ENCODE measurements at places on chromosomes 5 and 9.

- no peak for DNase-seq
Observed at GRCh38 chr5:93723005-93723404, 18.4 kb downstream of the POU5F2 start.

- DNase-seq: no peak
Observed at GRCh38 chr5:125550274-125550673, 803.8 kb upstream of the ZNF608 start.

- no peak for DNase-seq
Observed at GRCh38 chr5:52844885-52845284, 57.2 kb downstream of the ITGA1 start.

DNA sequence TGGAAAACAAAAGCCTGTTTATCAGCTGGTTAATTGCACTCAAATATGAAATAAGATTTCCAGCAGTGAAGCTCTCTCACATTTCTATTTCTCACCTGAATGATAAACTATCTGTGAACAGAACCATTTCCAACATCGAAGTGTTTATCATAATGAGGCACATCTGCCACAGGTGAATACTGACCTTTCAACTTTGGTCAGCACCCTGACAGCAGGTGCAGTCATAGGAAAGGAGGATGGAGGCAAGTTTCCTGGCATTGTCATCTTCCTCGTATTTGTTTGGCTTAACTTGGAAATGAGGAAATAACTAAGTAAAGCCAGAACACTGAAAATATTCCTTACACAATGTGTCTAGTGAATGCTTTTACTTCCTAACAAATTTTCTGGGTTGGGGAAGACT is 716.4 kb downstream of the NR2F1-AS1 start:
- DNase-seq: no peak

DNA sequence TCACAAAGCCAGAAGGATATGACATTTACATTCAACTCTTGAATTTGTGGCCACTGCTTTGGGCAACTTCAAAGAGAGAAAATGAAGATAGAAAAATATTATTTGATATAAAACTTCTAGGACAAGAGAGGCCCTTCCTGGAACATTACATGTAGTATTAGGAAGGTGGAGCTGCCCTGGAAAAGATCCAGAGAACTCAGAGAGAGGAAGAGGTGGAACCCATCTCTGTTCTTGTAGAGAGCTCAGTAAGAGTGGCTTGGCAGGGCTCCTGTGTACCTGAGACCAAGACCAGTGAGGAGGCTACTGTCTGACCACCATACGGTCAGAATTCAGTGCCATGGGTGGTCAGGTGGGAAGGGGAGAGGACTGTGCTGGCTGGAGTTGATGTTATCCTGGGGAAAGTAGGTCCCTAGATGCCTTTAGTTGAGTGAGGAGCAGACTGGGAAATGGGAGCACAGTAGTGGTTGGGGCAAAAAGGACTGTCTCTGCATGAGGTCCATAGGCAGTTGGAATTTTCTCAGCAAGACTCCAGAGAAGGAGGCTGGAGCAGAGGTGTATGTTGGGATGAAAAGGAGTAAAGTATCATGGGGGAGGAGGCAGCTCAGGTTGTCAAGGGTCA is 7.6 kb downstream of the TGFBI start:
- DNase-seq: no peak

DNA sequence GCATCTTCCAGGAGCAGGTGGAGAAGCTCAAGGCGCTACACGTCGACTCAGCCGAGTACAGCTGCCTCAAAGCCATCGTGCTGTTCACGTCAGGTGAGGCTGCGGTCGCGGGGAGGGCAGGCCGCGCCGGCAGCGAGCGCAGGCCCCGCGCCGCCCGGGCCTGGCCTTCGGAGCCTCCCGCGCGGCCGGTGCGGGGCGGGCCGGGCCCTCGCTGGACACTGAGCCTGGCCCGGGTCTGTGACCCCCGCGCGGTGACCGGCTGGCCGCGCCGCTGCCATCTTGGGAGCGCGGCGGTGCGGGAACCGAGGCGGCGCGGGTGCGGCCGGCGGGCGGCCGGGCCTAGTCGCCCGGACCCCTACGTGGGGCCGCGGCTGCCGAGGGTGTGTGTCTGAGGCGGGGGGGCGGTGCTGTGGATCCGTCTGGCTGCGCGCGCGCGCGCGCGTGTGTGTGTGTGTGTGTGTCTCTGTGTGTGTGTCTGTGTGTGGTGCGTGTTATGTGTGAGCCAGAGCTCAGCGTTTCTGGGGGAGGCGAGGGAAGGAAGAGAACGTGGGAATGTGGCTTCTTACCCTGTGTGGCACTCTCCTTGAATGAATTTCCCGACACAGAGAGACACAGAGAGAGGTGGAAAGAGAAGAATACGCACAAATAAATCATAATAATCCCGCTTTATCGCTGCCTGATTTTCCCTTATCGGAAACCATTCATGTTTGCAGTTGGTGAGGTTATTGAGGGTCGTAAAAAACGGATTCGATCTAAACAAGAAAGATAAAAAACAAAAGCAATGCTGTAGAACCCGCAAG is 5.5 kb downstream of the NR2F1 start:
- DNase-seq: no peak
